ENCODE measurements at places on chromosomes 5 and 9.

- DNase-seq: no peak
These were observed 27.0 kb upstream of the TMOD1 start for GRCh38 chr9:97474372-97474925.

DNA sequence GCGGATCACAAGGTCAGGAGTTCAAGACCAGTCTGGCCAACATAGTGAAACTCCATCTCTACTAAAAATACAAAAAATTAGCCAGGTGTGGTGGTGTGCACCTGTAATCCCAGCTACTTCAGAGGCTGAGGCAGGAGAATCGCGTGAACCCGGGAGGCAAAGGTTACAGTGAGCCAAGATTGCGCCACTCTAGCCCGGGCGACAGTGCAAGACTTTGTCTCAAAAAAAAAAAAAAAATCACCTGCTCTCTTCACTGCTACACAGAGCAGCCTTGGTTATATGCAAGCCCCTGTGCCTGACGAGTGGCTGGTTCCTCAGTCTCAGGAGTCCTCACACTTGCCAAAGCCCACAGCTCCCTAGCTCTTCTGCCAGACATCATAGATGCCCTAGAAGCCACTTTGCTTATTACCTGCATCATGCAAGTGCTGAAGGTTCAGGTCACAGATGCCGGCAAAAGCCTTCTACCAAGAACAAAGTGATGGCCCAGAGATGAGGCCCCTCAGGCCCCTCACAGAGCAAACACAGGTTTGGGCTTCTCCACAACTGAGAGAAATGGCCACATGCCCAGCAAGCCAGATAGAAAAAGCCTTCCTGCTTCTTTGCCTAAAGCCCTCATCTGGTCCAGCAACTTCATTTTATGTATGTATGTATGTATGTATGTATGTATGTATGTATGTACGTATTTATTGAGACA, 176.4 kb downstream of the AUH start:
- no peak for DNase-seq

GRCh38 chr5:116058346-116058936, 26.2 kb downstream of the ARL14EPL start:
- DNase-seq: no peak

GRCh38 chr9:136171009-136171800, 33.7 kb downstream of the LHX3 start:
- DNase-seq: peak; percentile 92

- DNase-seq: peak; percentile 4
These were observed 57.0 kb downstream of the NREP start for GRCh38 chr5:111699976-111700375.

GRCh38 chr5:133467335-133467779, 145.0 kb downstream of the FSTL4 start:
- peak; percentile 41 for DNase-seq

DNA sequence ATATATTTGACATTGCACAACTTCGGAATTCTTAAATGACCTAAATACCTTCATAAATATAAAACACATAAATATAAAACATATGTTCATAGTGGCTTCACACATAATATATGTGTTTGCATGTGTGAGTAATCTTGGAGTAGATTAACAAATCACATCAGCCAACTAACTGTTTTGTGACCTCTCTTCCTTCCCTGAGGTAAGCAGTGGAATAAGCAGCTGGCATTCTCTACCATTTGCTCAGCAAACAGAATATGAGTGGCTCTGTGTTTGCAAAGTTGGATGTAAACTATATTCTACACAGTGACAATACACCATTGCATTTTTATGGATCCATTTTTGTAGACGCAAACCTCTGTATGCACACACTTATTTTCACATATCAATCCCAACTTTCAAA, 189.9 kb downstream of the ACER2 start:
- DNase-seq: no peak

All from NCI-H146 (cell line).